Dermis microvascular lymphatic vessel endothelial cell (primary cell): ENCODE measurements at places on chromosomes 16 and 17. TPM values are rescaled to one million over a fixed set of nuclear protein-coding genes. Genes with fewer than 3 reads are reported as not detected.

- DNase-seq, result no peak
Observed at GRCh38 chr17:32693194-32693897, 183.6 kb downstream of the MYO1D start.

DNA sequence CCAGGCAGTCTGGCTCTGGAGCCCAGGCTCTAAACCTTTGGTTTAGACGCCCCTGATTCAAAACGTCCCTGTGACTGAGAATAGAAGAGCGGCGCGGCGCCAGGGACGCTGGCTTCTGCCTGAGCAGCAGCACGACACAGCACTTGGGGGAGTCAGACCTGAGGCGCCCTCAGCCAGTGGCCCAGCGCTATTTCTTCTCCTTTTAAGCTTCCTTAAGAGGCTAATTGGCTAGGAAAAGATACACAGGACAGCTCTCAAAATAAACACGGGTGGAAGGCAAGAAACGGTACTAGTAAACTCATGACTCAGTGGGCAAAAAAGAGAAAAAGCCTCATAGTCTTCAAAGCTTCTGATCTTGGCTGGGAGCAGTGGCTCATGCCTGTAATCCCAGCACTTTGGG, 34.9 kb downstream of the GTF3C1 start:
- no peak for DNase-seq

PIGS gene
- 44.2 and 56.3 TPM in 2 replicates for total RNA-seq

KRTAP9-2 gene
- total RNA-seq, result not detected in 2 replicates

DNA sequence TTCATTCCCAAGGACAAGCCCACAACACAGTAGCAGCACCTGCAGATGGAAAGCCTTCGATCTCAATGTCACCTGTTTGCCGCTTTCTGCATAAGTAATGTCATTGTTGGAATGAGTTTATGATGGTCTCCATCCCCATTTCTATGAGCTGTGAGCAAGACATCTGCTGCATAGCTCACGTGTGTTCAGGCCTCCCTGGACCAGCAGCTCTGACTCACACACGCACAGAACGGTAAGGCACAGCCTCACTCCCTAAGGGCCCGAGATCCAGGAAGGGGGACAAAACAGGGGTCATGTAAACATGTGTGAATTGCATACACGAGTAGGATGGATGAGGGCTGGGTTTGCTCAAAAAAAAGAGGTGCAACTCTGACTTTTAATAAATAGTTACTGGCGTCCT, 223.1 kb downstream of the SOX9 start:
- no peak for DNase-seq

GRCh38 chr16:23607726-23608125, 11.6 kb upstream of the NDUFAB1 start:
- peak; percentile 44 for DNase-seq

SPNS3 gene
- total RNA-seq, result 0.51 and 0.63 TPM in 2 replicates

DNA sequence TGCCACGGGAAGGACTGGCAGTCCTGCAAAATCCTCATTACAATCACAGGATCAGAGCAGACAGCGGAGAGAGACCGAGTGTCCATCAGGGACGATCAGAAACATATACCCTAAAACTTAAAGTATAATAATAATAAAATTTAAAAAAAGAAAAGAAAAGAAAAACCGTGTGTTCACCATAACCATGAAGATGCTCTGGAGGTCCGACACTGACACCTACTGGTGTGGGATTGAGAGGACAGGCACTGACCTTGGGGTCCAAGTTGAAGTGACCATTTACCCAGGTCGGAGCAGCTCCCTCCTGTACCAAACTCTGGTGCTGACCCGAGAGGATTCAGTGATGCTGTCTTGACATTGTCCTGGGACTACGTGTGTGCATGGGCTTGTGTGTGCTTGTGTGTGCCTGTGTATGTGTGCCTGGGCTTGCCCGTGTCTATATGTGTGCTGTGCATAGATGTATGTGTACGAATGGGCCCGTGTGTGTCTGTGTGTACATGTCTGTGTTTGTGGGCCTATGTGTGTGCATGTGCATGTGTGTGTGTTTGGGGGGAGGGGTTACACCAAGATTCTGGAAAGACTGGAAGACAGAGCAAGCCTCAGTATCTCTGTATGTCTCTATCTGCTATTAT, 10.0 kb upstream of the CD300LD start:
- peak; percentile 17 for DNase-seq

MMP15 gene
- 5.4 and 6.9 TPM in 2 replicates for total RNA-seq

- no peak for DNase-seq
Observed at GRCh38 chr16:67781565-67781921, 24.8 kb downstream of the RANBP10 start.

- peak; percentile 14 for DNase-seq
Observed at GRCh38 chr17:9842057-9842758, 16.5 kb downstream of the GLP2R start.

DNA sequence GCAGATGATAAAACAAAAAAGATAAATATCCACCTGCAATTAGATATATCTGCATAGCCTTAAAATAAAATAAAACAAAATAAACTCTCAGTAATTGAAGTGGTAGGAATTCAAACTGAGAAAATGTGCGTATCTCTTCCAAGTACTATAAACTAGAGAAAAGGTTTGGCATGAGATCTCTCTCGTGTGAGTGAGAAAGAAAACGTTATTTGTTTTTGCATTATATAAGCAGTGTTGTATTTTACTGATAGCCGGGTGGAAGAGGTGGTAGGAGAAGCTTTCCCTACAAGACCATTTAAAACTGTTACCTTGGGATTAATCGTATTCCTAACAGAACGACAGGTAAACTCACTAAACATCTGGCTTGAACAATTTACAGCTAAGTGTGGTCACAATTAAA, 15.6 kb downstream of the CDH8 start:
- DNase-seq, result no peak

DNA sequence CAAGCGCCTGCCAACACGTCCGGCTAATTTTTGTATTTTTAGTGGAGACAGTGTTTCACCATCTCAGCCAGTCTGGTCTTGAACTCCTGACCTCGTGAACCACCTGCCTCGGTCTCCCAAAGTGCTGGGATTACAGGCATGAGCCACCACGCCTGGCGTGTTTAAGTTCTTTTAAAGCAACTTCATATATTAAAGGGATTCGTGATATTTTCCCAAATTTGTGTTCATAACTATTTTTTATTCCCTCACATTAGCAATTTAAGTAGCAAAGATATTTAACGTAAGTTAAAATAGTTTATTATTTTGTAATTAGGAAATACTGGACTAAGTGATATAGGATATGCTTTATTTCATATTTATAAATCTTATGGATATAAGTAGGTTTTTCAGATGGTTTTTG, 4.2 kb downstream of the SPG7 start:
- DNase-seq, result no peak

- peak; percentile 41 for DNase-seq
Observed at GRCh38 chr16:86571530-86571915, 4.9 kb downstream of the FOXC2 start.

DNA sequence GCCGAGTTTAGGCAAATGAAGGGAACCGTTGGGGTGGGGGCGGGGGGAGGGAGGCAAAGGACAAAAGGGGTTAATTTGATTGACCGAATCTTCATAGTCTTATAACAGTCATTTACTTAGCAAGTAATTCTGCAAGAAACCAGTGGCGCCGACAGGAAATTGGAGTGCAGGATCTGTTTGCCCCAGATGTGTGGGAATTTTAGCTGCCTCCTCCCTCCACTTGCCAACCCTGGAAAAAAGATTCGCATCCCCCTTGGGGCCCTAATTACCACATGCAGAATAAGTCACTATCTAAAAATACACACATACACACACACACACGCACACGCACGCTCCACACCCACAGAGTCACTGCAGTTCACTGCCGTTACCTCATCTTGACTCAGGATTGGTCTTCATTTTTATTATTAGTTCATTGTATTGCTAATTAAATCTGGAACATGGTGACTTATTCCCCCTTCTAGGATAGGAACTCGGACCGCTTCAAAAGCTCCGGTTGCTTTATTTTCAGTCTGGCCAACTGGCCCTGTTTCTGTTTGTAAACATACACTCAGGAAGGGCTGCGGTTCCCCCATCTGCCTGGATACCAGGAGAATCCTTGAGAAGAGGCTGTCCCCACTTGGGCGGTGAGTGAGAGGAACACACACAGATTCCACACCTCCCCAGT, 241.6 kb upstream of the SALL1 start:
- peak; percentile 7 for DNase-seq

- DNase-seq, result no peak
Observed at GRCh38 chr17:40559564-40559916, 5.7 kb downstream of the CCR7 start.

- no peak for DNase-seq
Observed at GRCh38 chr17:49437696-49438435, 23.2 kb upstream of the PHB1 start.
